ENCODE measurements at places on chromosomes 1 and 21.

DNA sequence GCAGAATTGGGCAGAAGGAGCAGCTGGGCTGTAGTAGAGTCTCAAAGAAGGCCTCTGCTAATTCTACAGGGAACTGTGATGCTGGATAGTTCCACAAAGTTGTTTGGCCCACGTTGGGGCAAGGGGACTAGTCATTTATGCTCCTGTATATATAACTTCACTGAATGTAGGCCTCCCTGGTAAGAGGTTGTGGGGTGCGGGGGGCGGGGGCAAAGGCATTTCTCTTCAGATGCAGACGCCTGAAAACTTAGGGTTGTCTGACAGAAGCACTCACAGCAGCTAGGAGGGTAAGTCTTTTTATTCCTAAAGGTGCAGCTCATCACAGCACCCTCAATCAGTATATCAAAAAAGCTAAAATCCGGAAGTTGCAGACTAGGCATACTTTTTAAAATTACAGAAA, 38.5 kb upstream of the DENND1B start:
- no peak for DNase-seq

DNA sequence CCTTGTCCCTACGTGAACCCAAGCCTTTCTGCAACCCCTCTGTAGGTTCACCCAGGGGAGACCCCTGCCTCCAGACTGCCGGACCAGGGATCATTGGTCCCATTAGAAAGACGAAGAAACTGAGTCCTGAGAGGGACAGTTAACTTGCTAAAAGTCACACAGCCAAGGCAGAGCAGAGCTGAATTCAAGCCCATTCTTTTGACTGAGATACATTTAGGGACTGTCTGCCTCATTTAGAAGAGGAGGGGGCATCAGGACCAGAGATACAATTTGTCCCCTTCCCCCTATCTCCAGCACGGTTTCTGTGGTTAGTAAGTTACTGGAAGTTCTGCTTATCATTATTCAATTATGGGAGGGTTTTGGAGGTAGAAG, 19.1 kb downstream of the KCNQ4 start:
- no peak for DNase-seq

GRCh38 chr1:172144445-172145061, 275.9 kb upstream of the C1orf105 start:
- DNase-seq, result peak; percentile 29

- DNase-seq, result no peak
Observed at GRCh38 chr1:2810281-2810680, 8.8 kb upstream of the TTC34 start.

DNA sequence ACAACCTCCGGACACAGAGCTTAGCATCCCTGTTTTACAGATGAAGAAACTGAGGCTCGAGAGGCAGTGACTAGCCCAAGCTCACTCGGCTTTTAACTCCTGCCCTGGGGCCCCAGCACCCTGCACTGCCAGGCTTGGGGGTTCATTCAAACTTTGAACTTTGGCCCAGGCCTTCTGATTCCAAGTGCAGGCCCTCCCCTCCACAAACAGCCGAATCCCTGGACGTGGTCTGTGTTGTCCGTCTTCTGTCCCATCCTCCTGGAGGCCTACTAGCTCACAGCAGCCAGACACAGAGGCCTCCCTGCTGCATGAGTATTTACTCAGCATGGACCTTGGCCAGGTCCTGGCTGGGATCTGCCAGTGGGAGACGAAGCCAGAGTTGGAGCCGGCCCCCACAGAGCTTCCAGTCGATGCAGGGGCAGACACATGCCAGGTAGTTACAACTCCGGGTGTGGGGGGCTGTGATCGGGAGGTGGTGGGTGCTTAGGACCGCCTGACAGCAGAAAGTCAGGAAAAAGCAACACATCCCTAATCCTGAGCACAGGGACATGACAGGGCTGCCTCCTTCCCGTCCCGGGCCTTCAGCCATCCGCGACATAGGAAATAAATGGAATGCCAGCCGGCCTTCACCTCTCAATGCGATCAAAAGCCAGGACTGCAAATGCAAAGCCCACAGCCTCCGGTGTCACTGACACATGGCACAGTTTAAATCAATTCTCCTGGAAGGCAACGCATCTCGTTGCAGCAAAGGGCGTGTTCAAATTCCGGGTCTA, 7.4 kb downstream of the IFFO2 start:
- DNase-seq, result no peak

DNA sequence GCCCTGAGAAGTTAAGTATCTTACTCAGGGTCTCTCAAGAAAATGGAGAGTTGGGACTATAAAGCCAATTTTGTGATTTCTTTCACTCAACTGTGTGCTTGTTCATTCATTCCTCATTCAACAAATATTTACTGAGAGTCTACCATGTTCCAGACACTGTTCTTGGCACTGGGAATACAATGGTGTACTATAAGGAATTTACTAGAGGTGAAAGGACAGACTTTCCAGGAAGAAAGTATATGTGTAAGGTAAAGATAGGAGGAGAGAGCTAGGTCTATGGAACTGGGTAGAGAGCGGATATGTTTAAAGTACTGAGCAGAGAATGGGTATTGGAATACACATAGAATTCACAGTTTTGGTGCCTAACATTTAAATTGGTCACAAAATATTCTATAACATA, 42.3 kb downstream of the ZNHIT6 start:
- no peak for DNase-seq

DNA sequence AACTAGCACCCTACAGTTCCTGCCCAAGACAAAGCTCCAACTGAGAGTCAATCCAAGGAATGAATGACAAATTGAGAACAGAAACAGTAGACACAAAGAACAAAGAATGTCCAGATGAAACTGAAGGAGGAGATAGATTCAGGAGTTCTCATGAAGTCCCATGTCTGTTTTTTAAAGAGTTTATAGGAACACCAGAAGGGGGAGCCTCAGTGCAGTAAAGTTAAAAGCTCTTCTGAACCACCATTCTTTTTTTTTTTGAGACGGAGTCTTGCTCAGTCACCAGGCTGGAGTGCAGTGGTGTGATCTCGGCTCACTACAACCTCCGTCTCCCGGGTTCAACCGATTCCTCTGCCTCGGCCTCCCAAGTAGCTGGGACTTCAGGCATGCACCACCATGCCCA, 323.6 kb downstream of the MRPL39 start:
- no peak for DNase-seq

- DNase-seq, result no peak
Observed at GRCh38 chr1:224779536-224779935, 149.9 kb upstream of the DNAH14 start.

DNA sequence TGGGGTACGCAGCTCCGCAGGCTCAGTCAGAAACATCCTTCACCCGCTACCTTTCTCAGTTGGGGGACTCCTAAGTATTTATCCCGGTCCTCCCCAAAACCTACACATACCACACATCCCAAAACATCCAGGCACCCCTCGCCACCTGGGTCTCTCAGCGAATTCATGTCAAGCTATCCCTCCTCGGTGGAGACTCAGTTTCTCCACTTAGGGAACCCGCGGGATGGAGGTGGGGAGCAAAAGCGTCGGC, 1.3 kb upstream of the ZBTB7B start:
- no peak for DNase-seq

- DNase-seq, result no peak
Observed at GRCh38 chr1:221611656-221612046, 130.2 kb downstream of the DUSP10 start.

- no peak for DNase-seq
Observed at GRCh38 chr1:22349362-22350043, 102.1 kb upstream of the ZBTB40 start.

DNA sequence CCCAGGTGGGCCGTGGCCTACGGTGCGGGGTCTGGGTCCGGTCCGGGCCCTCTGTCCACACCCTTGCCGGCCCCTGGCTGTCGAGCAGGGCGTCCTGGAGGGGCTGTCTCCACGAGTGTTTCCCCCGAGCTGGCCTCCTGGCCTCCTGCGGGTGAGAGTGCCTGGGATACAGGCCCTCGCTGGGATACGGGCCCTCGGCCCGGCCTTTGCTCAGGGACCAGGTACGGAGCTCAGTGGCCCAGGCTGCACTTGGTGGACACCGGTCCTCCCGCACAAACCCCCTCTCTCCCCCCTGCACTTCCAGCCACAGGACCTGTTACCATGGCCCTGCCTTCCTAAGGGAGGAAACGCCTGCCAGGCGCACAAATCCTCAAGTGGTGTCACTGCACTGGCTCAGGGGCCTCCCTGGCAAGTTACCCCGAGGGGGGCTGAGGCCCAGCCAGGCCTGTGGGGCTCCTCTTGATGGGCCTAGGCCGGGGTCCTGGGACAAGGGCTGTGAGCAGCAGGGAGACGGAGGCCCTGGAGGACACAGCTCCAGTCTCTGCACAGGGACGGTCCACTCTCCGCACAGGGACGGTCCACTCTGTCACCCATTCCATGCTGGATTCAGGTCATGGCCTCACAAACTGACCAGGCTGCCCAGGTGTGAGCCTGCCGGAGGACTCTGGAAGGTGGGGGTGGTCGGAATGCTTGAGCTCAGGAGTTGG, 18.2 kb upstream of the RNF223 start:
- no peak for DNase-seq

DNA sequence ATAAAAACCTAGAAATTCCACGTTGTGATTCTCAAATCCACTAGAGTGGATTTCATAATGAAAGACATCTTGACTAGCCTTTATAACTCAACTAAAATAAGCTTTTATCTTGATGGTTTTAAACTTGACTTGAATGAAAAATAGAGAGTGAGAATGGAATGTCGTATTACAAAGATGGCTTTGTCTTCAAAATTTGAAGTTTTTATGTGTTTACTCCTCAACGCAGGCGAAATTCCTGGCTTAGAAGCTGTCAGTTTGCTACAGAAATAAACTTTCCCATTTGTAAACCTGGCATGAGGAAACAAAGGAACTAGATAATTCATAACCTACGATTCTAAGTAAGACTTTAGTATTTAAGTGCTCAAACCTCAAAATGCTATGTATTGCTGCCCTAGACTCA, 90.0 kb upstream of the KRTAP19-8 start:
- no peak for DNase-seq

DNA sequence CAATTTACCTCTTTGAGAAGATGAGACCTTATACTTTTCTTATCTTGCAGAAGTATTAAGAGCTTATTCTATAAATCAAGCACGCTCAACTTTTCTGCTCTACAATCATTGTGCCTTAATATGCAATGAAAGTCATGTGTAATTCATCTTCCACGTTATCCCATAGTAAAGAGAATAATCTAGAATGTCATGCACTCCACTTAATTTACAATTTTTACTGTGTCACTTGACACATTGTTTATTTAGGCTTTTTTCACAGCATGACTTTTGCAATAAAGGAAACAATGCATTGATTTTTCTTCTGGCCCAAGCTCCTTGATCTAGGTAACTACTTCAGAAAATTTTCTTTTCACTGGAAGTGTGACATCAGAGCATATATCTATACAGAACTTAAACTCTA, 290.9 kb downstream of the HHIPL2 start:
- DNase-seq, result no peak
